ENCODE measurements at places on chromosomes 2 and 18.
A peak's percentile ranks its signal among the peaks of the same experiment; 100 is the strongest.

GRCh38 chr2:23595601-23596251 lies 210.7 kb downstream of the KLHL29 start:
- DNase-seq = peak; percentile 33

- DNase-seq = no peak
Measured at GRCh38 chr2:189483571-189483970, 42.3 kb downstream of the WDR75 start.

DNA sequence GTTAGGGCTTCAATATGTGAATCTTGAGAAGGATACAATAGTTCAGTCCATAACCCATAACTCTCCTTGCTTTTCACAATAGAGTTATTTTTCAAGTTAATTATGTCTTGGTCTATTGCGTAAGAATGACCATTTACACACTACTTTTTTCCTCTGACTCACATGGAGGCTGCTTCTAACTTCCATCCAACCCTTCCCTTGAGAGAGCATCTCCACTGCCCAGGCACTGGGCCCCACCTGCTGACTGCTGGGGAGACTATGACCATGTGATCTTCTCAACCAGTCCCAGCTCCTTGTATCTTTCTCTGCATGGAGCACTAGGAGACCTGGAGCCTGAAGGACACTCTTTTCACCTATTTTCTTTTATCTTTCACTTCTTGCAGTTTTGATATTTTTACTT lies 251.5 kb downstream of the GPD2 start:
- no peak for DNase-seq

- DNase-seq = no peak
Measured at GRCh38 chr2:70188460-70188859, 2.4 kb downstream of the C2orf42 start.

GRCh38 chr2:176468457-176469113 lies 199.3 kb downstream of the MTX2 start:
- no peak for DNase-seq

DNA sequence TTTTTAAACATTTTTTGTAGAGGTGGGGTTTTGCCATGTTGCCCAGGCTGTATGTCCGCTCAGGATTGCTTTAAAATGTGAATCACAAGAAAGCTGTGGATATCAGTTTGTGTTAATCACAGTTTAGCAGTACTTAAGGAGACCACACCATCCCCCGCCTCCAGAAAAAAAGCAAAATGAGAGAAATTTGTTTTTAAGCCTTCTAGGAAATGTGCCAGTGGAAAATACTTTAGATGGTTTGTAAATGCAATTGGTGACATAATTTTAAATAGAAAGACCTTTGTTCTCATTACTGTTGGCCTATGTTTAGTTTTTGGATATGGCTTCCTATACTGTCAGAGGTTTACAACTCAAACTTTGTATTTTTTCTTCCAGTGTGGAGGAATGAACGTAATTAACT lies 27.0 kb downstream of the GCA start:
- no peak for DNase-seq

DNA sequence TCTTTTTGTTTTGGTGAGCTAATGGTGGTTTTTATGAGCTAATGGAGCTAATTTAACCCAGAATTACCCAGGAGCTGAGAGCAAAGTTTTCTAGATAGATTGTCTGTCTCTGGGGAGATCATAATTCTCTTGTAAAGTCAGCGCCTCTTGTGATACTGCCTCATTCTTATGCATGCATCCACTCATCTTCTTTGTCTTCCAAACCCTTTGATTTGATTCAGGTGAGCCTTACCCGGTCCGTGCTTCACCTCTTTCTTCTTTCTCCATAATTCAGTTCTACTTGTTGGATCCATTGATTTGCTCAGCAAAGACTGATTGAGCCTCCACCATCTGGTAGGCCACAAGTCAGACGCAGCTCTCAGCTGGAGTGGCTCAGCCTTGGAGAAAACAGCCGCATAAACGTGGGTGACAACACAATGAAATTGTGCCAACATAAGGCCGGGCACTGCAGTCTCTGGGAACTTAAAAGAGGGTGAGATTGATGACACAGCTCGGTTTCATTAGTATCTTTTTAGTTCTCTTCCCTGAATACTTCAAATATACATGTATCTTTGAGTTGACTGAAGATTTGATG lies 158.5 kb upstream of the SH3BP4 start:
- DNase-seq = no peak

DNA sequence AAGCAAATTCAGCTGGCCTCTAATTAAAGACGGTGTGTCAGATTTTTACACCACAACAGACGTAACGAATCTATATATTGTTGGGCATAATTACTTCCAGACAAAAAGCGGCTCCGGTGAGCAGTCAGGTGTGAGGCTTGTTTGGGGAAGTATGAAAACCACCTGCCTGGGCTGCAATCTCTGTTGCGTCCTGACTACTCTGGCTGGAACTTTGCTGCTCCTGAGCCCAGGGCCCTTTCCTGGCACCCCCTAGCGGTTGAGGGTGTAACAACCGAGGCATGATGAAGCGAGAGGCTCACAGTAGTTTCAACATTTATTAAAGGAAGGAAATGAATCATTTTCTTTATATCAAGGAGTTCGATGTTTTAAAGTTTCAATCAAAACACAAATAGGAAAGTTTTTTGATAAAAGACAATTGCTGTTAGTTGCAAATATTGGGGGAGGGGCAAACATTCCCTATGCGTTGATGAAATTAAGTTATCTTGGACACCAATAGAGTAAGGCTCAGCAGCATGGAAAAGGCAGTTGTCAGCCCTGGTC lies 10.6 kb upstream of the ITGB6 start:
- peak; percentile 87 for DNase-seq

- no peak for DNase-seq
Measured at GRCh38 chr2:127589358-127589757, 53.9 kb downstream of the MYO7B start.

- DNase-seq = no peak
Measured at GRCh38 chr2:207241198-207241597, 75.5 kb upstream of the KLF7 start.

- DNase-seq = peak; percentile 51
Measured at GRCh38 chr2:21372654-21373053, 248.9 kb downstream of the TDRD15 start.

GRCh38 chr2:37020212-37020886 lies 54.0 kb upstream of the STRN start:
- DNase-seq = no peak

GRCh38 chr2:99398303-99398702 lies 61.1 kb downstream of the EIF5B start:
- no peak for DNase-seq

DNA sequence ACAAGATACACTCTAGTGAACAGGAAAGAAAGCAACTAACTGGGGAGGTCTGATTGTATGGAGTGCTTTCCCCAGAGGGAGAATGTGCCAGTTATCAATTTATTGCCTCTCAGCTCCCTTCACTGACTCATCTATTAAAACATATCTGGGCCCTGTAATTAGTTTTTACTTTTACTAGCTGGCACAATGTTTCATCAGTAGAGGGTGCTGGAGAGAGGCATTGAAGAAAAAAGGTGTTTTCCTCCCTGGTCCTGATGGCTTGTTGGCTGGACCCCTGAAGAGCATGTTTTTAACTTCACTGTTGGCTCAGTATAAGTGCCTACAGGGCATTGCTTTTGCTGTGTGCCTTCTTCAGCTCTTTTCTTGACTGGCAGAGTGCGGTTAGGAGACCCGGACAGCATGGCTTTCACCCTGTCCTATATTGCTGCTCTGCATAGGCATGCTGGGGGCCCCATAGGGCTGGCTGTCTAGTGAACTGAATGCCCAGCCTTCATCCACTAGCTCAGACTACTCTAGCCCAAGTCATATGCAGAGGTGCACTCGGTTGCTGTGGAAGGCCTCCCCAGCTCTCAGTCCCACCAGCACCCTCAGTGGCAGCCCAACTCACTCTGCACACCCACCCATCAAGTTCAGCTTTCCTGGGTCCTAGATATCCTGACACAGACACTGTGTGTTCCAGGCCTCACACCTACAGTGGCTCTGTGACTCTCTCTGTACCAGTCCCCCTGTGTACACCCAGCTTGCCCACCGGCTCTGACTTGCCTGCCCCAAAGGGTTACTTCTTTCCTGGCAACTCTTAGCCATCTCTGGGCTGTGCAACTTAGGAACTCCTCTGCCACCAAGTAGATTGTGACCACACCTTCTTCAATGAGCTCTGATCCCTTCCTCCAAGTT lies 62.3 kb upstream of the ACYP2 start:
- DNase-seq = no peak

- DNase-seq = no peak
Measured at GRCh38 chr2:26292646-26293045, 47.9 kb downstream of the HADHB start.

DNA sequence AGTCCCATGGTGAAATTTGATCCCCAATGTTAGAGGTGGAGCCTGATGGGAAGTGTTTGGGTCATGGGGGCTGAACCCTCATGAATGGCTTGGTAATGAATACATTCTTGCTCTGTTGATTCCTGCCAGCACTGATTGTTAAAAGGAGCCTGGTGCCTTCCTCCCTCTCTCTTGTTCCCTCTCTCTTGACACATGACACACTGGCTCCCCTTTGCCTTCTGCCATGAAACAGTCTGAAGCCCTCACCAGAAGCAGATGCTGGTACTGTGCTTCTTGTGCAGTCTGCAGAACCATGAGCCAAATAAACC lies 30.6 kb upstream of the EPC2 start:
- peak; percentile 38 for DNase-seq

DNA sequence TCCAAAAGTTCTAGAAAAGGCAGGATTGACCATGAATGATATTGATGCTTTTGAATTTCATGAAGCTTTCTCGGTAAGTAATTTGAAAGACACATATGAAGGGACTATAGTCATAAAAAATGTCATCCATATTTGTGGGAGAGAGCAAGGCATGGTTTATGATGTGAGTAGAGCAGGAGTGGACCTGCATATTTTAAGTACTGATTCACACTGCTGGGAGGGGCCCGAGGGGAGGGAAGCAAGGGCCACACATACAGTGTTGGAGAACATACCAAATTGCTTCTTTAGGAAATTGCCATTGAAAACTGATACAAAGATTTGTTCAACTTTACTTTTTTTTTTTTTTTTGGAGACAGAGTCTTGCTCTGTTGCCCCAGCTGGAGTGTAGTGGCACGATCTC lies 39.4 kb downstream of the HADHB start:
- DNase-seq = no peak

DNA sequence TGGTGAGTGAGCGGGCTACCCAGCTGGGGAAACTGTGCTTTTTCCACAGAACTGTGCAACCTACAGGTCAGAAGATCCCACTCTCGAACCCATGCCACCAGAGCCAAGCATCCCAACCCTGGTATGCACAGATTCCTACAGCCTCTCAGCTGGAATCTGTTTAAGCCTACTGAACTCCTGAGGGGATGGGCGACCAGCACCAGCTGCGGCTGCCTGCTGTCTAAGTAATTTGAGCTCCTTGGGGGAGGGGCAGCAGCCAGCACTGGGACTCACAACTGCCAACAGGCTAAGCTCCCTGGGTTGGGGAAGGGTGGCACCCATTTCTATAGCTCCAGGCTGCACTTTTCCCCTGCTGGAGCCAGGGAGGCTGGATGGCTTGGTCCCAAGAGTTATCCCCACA lies 11.8 kb downstream of the CYP27C1 start:
- DNase-seq = no peak

DNA sequence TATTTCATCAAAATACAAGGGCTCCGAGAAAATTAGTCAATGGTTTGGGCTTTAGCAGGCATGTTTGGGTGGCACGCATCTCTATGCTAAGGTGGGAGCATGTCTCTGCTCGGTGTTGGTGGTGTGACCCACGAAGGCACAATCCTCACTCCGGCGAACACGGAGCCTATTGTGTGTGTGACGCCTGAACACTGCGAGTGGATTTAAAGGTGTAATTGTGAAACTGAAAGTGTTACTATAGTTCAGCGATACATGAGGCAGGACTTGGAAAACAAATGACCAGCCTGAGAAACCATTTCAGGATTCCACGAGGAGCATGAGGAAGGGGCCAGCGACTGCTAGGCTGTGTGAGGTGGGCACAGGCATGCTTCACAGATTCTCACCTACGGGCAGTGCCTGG lies 41.7 kb upstream of the LDLRAD4 start:
- DNase-seq = no peak

- DNase-seq = peak; percentile 55
Measured at GRCh38 chr2:47288864-47289263, 114.1 kb upstream of the MSH2 start.

DNA sequence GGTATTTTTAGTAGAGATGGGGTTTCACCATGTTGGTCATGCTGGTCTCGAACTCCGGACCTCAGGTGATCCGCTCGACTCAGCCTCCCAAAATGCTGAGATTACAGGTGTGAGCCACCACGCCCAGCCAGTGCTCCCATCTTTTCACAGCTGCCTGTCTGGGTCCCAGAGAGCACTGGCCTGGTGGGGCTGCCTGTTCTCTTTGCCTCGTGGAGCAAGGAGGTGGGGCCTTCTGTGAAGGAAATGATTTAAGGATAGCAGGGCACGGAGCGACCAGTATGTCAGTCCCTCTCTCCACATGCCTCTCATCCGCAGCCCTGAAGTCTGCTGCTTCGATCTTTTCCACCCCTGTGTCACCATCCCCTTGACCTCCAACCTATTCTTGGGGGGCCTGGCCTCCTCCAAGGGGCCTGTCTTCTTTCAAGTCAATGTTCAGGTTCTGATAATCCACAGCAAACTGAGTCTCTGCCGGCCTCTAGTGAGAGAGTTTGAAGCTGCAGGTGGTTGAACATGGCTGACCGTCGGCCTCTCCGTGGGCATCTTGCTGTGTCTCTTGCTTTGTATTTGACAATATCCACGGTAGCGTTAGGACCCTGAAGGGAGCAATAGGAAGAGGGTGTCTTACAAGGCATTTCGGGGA lies 28.2 kb upstream of the GIGYF2 start:
- DNase-seq = no peak

- no peak for DNase-seq
Measured at GRCh38 chr18:52553441-52553840, 213.4 kb downstream of the DCC start.

- DNase-seq = peak; percentile 51
Measured at GRCh38 chr18:34709750-34710441, at the start of gene DTNA. DTNA (plus strand) TSS chr18:34710298; CDS start chr18:34755977, 45,679 bp downstream.

Data from HAP-1 (cell line).